ENCODE measurements at places on chromosomes 6 and 20.

DNA sequence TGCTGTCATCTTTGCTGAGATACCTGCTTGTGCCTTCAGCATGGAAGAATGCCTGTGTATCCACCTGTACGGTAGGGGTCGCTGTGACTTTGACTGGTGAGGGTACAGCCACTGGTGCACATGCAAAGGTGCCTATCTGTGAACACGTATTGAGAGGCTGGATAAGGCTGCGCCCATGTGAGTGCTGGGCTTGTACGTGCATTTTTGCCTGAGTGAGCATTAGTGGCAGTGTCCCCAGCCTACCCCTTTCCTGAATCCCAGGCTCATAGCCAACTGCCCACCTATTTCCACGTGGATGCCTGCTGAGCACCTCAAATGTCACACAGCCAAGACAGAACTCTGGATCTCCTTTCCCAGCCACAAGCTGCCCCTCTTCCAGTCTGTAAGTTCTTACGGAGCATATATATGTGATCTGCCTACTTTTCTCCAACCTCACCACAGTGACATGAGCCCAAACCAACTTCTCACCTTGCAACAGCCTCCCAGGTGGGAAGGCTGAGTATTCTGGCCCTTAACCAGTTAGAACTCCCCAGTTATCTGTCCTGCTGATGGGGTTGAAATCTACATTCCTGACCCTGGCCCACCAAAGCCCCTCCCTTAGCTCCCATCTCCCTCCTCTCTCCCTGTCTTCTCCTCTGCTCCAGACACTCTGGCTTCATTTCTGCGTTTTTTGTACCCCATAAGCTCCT lies 1.1 kb upstream of the SLC2A10 start:
- DNase-seq: no peak

- DNase-seq: no peak
These were observed 90.1 kb downstream of the CAP2 start for GRCh38 chr6:17483391-17484016.

GRCh38 chr6:144156338-144156737 lies 6.0 kb downstream of the STX11 start:
- DNase-seq: no peak

DNA sequence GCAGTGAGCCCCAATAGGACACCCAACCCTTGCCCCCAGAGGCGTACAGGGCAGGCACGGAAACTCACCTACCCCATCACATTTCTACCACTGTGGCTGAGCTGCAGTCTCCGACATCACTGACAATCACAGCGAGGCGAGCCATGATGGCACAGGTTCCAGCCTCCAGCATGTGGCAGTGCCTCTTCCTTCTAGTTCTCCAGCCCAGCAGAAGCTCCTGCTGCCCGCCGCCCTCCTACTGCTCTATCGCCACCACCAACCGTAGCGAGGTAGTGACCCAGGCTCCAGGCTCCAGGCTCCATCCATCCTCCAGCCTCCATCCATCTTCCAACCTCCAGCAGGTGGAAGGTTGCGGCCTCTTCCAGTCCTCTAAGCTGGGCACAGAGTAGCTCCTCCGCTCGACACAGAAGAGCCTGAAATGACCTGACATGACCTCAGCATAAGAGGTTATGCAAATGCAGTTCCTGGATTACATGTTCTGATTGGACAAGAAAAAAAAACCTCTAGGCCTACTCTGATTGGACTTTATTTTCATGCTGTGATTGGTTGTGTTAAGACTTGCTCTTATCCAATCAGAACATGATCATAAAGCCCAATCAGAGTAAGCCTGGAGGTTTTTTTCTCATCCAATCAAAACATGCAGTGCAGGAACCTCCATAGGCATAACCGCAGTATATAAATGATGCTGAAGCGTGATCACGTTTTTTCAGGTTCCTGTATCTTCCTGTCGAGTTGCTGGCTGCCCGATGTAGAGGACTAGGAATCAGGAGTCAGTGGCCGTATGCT lies 438.9 kb upstream of the ZNF337 start:
- DNase-seq: no peak

GRCh38 chr6:24076011-24076410 lies 50.0 kb upstream of the NRSN1 start:
- DNase-seq: no peak
